ENCODE measurements at places on chromosomes 5 and 9.

GRCh38 chr9:119282476-119283077 is 86.7 kb downstream of the BRINP1 start:
- no peak for DNase-seq

GRCh38 chr9:86534572-86535258 is 180.5 kb upstream of the TUT7 start:
- no peak for DNase-seq

DNA sequence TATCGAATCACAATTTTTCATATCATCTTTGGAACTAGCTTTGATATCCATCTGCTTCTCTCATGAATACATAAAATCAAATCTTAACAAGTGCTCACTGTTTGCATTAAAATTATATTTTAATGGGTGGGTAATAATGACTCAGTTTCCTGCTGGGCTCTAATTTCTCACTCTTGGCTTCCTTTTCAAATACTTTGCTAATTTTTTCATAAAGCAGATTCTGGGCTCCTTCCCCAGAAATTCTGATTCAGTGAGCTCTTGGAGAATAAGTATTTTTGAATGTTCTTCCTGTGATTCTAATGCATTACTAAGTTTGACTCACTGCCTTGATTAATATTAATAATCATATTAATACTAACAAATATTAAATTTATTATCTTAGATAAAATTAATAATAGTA is 48.9 kb downstream of the YIPF5 start:
- DNase-seq = no peak

DNA sequence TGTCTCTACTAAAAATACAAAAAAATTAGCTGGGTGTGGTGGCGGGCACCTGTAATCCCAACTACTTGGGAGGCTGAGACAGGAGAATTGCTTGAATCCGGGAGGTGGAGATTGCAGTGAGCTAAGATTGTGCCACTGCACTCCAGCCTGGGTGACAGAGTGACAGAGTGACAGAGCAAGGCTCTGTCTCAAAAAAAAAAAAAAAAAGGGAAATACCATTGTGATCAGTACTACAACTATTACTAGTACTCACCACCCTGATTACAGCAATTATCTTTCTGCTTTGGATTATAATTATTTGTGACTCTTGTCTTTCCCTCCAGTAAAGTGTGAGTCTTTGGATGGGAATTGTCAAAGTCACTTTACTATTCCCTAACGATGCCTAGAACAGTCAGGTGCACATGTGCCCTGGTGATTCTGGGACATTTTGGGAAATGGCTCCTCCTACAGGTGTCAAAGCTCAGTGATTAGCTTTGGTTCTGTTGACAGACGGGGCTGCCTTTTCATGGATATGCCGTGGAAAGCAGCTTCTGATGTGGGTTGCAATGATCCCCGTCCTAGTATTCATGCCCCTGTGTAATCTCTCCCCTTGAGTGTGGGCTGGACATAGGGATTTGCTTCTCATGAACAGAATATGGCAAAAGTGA is 31.8 kb upstream of the FRRS1L start:
- no peak for DNase-seq

DNA sequence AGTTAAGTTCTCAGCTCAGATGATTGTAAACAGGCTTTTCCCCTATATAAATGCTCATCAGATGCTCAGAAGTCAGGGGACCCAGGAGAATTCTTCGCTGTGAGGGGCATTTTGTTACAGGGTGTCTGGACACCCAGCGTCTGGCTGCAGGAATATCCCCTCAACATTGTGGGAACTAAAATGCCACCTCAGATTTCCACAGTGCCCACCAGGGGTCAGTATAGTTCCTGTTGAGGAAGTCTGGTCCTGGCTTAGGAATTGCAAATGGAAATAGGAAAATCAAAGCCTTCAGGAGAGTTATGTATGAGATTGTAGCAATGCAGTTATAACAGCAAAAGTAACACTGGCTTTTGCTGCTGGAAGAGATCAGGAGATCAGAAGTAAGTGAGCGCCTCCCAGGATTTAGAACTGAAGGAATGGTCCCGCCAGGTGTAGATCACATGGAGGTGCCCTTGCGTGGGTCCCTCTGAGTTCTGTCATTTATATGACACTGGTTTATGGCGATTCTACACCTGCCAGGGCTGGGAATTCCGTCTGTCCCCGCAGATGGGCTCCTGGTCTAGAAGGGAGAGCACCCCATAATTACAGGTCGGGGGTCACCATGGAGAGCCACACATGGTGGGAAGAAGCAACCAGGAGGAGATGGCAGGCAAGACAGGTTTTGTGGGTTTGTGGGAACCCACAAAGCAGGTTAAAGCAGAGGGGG is 47.1 kb upstream of the CTSL start:
- DNase-seq = no peak

- DNase-seq = no peak
Observed at GRCh38 chr9:108802967-108803366, 52.8 kb downstream of the ACTL7B start.

GRCh38 chr5:109326919-109327318 is 82.9 kb downstream of the PJA2 start:
- DNase-seq = no peak

- peak; percentile 29 for DNase-seq
Observed at GRCh38 chr5:168707716-168708695, 128.8 kb upstream of the PANK3 start.

GRCh38 chr5:10699987-10700386 is 61.0 kb downstream of the DAP start:
- no peak for DNase-seq

- DNase-seq = no peak
Observed at GRCh38 chr9:127351182-127352166, 45.5 kb upstream of the SLC2A8 start.

GRCh38 chr5:122699201-122699600 is 75.7 kb upstream of the SNX2 start:
- no peak for DNase-seq

DNA sequence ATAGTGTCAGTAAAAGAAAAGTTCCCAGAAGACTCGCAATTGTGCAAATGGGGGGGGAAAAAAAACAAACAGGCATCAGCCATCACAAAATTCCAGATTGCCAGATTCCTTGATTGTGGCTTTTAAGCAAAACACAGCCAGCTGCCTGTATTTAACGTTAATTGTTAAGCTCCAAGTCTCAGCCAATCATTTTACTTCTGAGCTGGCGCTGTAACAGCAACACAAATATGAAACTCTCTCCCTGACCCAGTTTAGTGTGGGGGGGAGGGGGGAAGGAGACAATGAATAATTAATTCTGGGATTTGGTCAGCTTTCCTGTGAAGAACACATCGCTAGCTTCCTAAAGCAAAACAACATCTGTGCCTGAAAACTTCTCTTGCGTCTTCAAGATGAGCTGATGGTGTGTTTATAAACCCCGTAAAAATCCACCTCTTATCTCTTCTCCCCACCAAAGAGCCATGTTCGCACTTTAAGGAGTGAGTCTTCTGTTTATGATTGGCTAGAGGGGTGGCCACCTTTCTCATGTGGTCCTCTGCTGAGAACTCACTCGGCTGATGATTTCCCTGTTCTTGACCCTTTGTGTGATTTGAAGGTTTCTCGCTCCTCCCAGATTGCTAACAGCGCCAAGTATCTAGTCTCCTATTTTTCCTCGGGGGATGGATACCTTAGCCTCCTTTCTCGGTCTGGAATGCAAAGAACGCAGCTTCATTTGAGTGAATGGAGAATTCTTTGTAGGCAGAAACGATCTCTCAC is 160.2 kb upstream of the DAPK1 start:
- no peak for DNase-seq

GRCh38 chr9:138043061-138043410 is 165.5 kb downstream of the CACNA1B start:
- no peak for DNase-seq

- no peak for DNase-seq
Observed at GRCh38 chr9:127926906-127927200, 3.7 kb downstream of the PIP5KL1 start.

- DNase-seq = no peak
Observed at GRCh38 chr5:37757980-37758582, 81.8 kb downstream of the GDNF start.

- no peak for DNase-seq
Observed at GRCh38 chr5:123451047-123451446, 27.8 kb upstream of the CEP120 start.

- no peak for DNase-seq
Observed at GRCh38 chr5:73494721-73495120, 3.5 kb upstream of the BTF3 start.

DNA sequence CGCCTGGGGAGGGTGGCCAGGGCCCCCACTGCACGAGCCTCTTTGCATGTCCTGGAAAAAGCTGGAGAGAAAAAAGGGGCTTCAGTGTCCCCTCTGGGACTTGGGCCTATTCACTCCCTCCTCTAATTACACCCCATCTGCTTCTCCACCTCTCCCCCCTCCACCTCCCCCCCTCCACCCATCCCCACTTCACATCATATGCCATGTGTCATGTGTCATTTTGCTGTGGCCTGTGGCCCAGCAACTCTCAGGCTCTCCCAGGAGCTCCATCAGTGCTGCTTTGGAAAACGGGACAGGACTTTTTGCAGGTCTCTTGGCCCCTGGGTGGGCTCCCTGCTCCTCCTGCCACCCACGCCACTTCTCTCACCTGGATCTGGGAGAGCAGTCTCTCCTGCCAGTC is 68.7 kb downstream of the NTNG2 start:
- no peak for DNase-seq

GRCh38 chr5:95643152-95643551 is 3.4 kb upstream of the RFESD start:
- DNase-seq = no peak

DNA sequence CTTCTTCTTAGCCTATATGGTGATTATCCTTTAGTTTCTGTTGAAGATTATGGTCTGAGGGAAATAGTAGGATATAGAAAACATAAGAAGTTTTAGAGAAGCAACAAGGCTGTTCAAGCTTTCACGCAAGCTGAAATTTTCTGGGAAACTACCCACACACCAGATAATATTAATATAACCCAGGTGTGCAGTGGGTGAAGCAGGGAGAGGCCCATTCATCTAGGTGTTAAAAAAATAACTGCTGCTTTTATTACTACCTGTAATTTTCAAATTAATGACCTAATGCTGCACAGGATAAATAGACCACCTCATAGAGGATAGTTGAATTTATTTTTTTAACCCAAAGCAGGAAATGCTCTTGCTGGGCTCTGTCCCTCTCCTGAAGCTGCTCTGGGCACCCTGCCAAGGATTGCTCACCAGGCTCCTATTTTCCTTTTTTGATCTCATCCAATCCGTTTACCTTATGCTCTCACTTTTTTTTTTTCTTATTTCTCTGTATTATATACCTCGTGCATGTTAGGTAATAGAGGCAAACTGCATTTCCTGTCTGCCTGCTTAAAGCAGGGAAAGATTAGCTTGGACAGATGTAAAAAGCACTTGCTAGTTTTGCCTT is 124.3 kb upstream of the SLC12A2 start:
- DNase-seq = no peak

DNA sequence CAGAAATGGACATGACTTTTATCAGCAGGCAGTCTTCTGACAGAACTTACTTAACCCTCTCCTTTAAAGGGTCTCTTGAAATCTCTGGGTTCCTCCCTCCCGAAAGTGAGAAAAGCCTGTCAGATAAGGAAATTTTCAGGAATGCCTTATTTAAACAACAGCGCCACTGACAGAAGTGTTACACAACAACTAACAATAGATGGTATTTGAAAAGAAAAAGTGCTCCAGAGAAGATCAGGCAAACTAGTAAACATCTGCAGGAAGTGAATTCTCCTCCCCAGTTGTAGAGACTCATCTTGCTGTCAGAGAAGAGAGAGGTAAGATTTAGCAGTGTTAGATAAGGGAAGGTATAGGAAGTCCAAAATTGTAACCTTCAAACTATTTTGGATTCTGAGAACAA is 107.2 kb upstream of the NFIL3 start:
- no peak for DNase-seq

GRCh38 chr5:80930940-80931339 is 29.2 kb upstream of the RASGRF2 start:
- no peak for DNase-seq

DNA sequence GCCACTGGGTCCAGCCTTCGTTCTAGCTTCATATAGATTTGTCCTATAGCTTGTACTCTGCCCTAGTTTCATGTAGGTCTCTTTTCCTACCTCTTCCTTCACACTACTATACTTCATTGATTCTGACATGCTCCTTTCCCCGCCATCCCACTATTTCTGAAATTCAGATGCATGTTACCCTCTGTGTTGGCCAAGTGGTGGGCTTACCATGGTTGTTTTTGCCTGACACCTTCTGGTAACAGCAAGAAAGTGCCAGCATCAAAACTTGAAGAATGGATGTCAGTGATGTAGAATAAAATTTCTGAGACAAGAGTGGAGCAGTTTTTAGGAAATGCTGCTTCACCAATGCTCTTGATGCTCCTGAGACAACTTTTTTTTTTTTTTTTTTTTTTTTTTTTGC is 19.5 kb upstream of the SERINC5 start:
- no peak for DNase-seq

DNA sequence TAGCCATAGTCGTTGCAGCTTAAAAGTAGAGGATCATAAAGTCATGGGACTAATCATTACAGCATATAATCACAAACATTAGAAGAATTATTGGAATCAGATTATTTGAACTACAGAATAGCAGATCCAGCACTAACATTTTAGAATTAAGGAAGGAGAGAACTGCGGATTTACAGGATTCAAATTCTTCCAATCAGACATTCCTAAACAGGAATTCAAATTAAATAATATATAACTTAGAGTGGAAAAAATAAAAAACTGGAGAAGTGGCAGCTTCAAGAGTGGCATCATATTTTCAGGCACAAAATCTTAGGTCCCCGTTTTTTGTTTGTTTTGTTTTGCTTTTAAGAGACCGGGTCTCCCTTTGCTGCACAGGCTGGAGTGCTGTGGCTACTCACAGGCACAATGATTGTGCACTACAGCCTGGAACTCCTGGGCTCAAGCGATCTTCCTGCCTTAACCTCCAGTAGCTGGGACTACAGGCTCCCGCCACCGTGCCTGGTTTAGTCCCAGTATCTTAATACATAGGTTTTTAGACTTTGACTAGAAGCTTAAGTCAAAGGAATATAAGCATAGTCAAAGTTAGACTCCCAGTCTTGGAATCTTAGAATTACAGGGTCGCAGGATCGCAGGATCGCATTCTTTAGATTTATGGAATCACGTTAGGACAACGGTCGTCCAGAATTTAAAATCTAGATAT is 2.1 kb upstream of the FOXE1 start:
- no peak for DNase-seq

DNA sequence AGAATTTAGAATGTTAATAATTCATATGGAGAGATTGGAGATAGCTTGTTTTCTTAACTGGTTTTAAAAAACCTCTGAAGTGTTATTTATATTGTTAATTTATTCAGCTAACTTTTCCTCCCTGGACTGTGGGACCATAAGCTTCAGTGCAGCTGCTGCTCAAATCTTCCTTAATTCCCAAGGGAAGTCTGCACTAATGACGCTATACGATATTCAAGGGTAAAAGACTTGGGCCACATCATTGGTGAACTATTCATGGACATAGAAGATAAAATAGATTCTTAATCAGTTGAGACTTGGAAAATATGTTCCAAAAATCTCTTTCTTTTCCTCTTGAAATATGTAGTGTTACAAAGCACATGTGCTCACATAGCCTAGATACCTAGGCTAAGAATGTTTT is 31.1 kb upstream of the GAS1 start:
- DNase-seq = no peak

- no peak for DNase-seq
Observed at GRCh38 chr9:27766073-27766835, 193.0 kb upstream of the C9orf72 start.
